ENCODE measurements at places on chromosomes 6 and 20.
A peak's percentile ranks its signal among the peaks of the same experiment; 100 is the strongest.

- no peak for DNase-seq
Measured at GRCh38 chr20:32650401-32650944, 23.3 kb downstream of the C20orf203 start.

DNA sequence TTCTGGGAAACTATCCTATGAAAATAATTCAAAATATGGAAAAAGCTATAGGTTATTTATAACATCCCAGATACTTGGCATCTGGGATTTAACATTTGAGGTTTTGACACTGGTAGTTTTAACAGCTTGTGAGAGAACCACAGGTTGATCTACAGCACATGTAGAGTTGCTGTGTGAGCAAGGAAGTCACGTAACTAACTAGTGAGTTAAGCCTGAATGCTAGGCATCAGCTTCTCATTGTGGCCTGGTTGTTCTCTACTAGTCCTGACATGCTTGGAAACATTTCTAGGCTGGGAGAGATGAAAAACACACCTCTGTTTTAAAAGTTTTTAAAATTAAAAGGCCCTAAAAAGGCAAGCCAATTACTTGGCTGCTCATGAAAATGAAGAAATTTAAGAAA is 28.2 kb downstream of the ESF1 start:
- DNase-seq = no peak

DNA sequence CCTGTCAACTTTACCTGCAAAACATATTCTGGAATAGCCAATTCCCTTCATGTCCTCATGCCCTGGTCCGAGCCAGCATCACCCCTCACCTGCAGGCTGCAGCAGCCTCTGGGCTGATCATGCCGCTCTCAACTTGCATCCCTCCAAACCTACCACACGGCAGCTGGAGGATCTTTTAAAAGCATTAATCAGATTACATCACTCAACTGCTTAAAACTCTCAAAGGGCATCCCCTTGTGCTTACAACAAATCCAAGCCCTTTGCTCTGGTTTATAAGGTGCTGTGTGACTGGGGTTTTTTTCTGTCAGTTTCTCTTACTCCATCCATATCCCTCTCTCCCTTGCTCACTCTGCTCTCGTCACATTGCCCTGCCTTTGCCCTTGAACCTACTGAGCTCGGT is 24.0 kb downstream of the CD40 start:
- no peak for DNase-seq

DNA sequence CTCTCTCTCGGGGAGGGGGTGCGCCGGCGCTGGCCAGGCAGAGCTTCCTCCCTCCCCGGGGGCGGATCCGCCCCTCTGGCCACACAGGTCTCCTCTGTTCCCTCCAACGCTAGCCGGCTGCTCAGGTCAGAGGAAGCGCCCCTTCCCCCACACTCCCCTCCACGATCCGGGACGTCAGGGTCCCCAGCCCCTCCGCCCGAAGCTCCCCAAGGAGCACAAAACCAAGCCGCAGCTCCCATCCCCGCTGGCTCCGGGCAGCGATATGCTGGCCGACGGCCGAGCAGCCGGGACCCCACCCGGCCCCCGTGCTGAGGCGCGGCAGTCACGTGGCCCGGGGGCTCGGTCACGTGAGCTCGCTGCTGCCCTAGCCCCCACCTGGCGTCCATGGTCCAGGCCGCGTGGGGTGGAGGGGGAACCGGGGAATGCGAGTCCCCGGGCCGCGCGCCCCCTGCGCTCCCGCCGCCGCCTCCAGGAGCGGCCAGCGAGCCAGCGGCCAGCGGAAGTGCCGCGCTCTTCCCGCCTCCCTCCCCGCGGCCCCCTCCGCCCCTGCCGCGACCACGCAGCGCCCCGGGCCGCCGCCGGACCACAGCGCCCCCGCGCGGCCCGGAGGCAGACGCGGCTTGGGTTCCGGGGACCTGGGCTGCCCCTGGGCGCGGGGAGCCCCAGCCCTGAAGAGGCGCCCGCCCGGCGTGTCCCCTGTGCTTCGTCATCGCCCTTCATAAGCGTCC is at the start of gene SLC35B2:
Gene SLC35B2, minus strand, starts transcription at position 504 of the 728 bp plus-strand sequence. Its CDS starts 118 bp downstream, at position 386.
- DNase-seq = no peak

DNA sequence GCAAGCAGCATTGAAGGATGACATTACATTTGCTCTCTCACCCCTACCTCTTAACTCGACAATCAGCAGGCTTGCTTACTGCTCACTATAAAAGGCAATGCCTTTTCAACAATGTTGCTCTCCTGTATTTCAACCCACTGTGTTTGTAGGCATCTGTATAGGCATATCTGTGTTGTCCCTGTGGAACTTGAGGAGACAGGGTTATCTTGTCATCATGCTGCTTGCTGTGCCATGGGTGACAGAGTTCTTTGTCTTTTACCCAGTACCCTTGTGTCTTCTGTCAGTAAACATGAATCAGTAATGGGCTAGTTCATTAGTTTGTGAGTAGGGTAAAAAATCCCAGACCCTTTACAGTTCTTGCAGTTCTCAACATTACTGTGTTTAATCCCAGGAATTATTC is 25.2 kb downstream of the PHF3 start:
- DNase-seq = no peak

DNA sequence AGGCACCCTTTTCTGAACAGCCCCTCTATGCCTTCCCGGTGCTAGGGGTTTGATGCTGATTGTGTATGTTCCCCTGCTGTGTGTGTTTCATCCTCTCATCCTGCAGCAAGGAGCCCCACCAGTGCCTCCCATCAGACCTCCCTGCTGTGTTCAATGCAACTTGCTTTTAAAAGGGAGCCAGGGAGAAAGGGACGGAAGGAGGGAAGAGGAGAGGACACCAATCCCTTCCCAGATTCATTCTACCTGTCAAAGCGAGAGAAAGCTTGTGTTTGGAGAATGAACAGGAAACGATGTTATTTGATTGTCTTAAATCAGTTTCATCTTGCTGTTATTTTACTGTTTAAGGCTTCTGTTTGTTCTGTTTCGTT is 259.2 kb downstream of the ADGB start:
- DNase-seq = no peak

GRCh38 chr6:107361753-107362604 is 97.4 kb downstream of the PDSS2 start:
- DNase-seq = no peak

GRCh38 chr6:68194846-68195478 is 440.1 kb upstream of the ADGRB3 start:
- no peak for DNase-seq

DNA sequence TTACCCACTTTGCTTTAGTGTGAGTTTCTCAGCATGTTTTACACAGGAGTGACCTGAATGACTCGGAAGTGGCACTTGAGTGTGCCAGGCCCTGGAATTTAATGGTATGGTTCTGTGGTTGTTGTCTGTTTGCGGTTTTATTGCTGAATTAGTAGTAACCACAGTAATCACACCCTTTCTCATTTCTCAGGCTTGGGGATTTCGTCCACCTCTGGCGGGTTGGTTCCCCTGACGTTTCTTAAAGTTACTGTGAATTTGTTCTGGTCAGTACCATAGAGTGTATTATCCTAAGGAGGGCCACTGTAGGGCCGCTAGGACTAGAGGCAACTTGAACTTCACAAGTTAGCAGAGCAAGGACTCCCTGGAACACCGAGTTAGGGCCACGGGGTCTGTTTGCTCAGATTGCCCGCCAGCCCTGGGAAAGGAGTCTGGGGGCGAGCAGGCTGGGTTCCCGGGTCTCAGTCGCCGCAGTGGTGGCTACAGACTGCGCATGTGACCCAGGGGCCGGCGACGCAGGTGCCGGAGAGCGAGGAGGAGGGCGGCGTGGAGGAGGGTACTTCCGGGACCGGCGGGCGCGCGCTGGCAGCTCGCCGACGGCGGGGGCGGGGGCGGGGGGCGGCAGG is 546 bp upstream of the KLHL32 start:
- DNase-seq = peak; percentile 16

DNA sequence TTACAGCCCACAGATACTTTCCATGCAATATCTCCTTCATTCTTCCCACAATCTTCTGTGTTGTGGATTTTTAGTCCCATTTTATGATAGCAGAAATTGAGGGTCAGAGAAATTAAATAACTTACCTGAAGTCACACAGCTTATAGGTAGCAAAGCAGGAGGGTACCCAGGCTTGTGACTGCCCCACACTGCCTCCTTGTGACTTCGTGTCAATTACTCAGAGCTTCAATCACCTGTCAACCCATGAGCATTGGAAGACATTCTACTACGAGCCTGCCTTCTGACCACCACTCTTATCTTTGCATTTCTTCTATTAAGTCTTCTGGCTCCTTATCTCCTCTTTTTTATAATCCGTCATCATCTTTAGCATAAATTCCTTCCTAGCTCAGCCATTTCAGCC is 71.6 kb upstream of the NRSN1 start:
- no peak for DNase-seq

- DNase-seq = no peak
Measured at GRCh38 chr20:39563349-39563748, 601.2 kb downstream of the DHX35 start.

DNA sequence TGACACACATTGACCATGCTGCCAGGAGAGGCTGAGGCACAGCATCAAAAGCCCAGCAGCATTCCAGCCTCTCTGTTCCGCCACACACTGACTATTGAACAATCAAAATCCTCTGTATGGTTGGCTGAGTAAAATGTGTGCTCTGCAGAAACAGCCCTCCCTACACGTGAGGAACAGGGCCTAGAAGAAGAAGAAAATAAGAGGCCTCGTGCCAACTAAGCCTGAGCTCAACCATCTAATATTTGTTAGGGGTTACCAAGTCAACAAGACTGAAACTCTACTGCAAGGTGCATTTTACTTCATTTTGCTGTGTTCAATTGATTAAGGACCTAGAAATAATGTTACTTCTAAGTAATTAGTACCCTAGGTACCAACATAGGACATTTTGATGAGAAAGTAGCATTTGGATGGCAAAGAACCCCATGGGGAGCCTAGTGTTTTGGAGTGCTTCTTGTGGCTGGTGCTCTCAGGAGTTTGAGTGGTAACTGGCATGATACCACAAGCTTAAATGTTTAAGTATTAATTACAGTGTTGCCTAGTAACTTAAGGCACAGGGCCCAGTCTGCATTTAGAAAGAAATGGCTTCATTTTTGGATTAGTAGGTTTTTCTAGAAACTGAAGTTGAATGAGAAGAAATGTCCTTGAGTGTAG is 146.6 kb upstream of the PLN start:
- DNase-seq = no peak

GRCh38 chr6:35128496-35128895 is 12.6 kb downstream of the TCP11 start:
- no peak for DNase-seq

GRCh38 chr20:34541917-34542316 is 16.6 kb upstream of the MAP1LC3A start:
- DNase-seq = no peak

- DNase-seq = no peak
Measured at GRCh38 chr20:14478126-14478525, 140.7 kb upstream of the FLRT3 start.

DNA sequence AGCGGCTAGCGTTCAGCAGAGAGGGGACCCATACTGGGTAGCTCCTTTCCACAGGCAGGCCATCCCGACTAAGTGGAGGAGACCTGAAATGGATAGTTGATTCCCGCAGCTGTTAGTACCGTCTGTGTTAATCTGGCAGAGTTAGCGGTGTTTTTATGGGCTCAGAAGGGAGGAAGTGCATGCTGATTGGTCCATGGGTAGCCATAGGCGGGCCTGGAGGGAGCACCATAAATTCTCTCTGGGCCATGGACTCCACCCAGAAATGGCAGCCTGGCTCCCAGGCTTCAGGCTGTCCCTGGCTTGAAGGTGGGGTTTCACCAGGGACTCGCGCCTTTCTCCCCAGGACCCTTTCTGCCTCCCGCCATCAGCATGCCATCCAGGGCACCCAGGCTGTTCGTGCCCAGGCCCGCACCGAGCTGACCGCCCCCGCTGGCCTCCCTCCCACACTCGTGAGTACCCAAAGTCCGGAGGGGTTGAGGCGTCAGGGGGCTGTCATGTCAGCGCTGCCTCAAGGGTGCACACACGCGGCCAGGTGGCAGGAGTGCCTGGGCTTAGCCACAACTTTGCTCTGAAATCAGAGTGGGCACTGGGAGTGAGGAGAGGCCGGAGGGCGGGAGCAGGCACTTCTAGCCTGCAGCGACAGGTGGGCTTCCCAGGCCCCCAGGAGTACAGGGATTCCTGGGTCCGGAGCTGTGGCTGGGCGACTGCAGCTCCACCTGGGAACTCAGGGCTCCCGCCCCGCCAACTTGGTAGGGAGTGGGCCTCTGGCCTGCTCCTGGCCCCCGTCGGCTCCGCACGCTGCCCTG is 694.3 kb upstream of the FLRT3 start:
- DNase-seq = no peak

GRCh38 chr6:97203343-97203742 is 79.7 kb downstream of the MMS22L start:
- DNase-seq = no peak

GRCh38 chr6:149065658-149066556 is 251.6 kb upstream of the TAB2 start:
- DNase-seq = no peak

GRCh38 chr6:89547281-89547680 is 91.3 kb downstream of the LYRM2 start:
- no peak for DNase-seq

DNA sequence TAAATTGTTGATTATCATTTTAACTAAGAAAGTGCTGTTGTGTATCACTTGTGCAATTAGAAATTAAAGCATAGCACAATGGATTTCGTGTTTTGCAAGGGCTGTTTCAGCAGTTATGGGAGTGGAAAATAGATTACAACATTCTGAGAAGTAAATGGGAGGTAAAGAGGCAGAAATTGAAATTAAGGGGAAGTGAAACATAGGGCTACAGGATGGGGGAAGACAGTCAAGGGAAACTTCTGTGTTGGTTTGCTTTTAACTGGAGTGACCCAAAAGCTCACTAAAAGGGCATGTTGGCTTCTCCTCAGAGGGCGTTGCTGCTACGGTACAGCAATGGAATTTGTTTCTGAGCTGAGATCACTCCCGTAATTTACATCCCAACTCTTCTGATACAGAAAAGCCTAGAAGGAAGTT is 147.5 kb downstream of the BCAS1 start:
- no peak for DNase-seq
